ENCODE measurements at places on chromosomes 12 and 14.
A peak's percentile ranks its signal among the peaks of the same experiment; 100 is the strongest.

DNA sequence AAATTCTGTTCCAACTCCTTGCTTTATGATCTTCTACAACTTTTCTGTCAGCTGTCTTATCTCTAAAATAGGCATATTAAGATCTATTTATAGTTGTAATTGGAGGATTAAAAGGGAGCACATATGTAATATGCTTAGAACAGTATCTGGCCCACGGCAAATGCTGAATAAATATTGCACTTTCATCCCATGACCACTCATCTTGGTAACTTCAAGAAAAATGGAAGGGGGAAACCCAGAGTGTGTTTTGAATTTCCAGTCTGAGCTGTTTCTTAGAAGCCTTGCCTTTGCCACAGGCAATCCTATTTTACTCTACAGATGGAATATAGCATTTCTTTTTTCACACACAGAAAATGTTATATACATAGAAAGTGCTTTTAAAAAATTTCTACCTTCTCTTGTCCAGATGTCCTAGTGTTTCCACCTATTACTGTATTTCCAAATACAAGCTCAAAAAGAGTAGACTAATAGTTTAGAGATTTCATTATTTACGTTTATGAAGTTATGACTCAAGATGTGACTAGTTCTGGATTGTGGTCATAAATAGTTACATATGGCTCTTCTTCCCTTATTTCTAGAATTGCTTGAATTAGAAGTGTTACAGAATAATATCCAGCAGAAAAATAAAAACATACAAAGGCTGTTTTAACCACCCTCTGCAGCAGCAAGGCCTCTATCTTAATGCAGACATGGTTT, 6.2 kb upstream of the STXBP6 start:
- no peak overlapping the region for H3K4me3 ChIP-seq
- DNase-seq, result no peak
- no peaks in the 10 kb centered on the region for H3K36me3 ChIP-seq
- no peaks in the 10 kb centered on the region for H3K4me1 ChIP-seq
- H3K27ac ChIP-seq, result no peak overlapping the region

DNA sequence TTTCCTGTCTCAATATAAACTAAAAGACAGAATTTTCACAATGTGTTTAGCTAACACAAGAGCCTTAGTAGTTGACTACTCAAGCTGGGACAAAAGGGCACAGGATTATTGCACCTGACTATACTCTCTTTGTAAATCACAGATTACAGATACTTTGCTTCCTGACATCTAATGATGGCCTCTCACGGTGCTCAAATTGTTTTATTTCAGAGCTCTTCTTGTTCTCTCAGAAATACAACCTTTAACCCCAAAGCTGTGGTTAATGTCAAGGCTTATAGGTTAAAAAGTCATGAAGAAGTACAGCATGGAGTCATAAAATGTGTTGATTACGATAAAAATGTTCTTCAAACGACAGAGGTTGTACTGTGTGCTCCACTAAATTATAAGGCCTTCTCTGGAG, 89.9 kb upstream of the CPNE8 start:
- H3K36me3 ChIP-seq, result no peaks in the 10 kb centered on the region
- no peaks in the 10 kb centered on the region for H3K27me3 ChIP-seq
- no peak for DNase-seq
- H3K4me1 ChIP-seq, result no peaks in the 10 kb centered on the region
- H3K4me3 ChIP-seq, result no peak overlapping the region
- H3K27ac ChIP-seq, result no peak overlapping the region

- no peak overlapping the region for H3K27ac ChIP-seq
- H3K4me1 ChIP-seq, result no peaks in the 10 kb centered on the region
- no peak for DNase-seq
- H3K27me3 ChIP-seq, result no peaks in the 10 kb centered on the region
- no peak overlapping the region for H3K4me3 ChIP-seq
Measured at GRCh38 chr12:85872497-85873091, 1.5 kb upstream of the NTS start.

GRCh38 chr12:43858096-43858495, 22.2 kb downstream of the TMEM117 start:
- no peak overlapping the region for H3K4me3 ChIP-seq
- DNase-seq, result no peak
- H3K36me3 ChIP-seq, result no peaks in the 10 kb centered on the region
- no peak overlapping the region for H3K27ac ChIP-seq
- peaks cover 2% of the 10 kb centered on the region for H3K27me3 ChIP-seq

DNA sequence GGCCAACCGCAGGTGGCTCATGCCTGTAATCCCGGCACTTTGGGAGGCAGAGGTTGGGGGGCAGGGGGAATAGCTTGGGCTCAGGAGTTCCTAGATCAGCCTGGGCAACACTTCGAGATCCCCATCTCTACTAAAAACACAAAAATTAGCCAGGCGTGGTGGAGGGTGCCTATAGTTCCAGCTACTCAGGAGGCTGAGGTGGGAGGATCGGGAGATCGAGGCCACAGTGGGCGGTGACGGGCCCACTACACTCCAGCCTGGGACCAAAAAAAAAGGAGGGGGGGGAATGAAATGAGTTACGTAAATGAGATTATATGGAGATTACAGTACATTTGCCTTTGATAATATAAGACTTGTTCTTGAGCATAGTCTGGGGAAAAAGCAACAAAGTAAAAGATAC, 1.1 kb downstream of the RPAP3 start:
- peak overlapping the region; percentile 56 for H3K4me3 ChIP-seq
- H3K4me1 ChIP-seq, result peaks cover 27% of the 10 kb centered on the region
- no peaks in the 10 kb centered on the region for H3K36me3 ChIP-seq

- H3K27ac ChIP-seq, result no peak overlapping the region
- H3K4me1 ChIP-seq, result no peaks in the 10 kb centered on the region
- no peak overlapping the region for H3K4me3 ChIP-seq
- no peaks in the 10 kb centered on the region for H3K36me3 ChIP-seq
- H3K27me3 ChIP-seq, result no peaks in the 10 kb centered on the region
Measured at GRCh38 chr12:59023861-59024424, 103.6 kb upstream of the LRIG3 start.

DNA sequence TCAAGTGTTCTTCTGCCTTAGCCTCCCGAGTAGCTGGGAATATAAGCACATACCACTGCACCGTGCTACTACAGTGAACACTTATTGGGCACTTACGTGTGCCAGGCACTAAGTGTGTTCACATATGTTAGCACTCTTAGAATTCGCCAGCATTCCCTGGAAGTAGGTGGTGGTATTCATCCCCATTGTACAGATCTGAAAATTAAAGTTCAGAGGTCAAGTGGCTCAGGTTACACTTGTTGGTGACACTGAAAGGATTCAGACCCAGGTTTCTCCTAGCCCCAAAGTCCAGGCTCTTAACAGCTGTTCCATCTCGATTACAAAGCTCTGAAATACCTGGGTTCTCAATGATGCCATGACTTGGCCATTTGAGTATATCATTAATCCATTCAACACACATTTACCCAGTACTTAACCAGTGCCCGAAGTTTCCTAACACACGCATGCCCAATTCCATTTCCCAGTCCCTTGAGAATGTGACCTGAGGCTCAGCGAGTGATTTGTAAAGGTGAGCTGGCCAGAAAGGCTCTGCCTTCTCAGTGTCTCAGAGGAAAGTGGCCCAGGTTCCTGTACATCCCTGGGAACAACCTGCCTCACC, 4.8 kb downstream of the MVK start:
- H3K27me3 ChIP-seq, result no peaks in the 10 kb centered on the region
- peaks cover 22% of the 10 kb centered on the region for H3K36me3 ChIP-seq
- H3K4me3 ChIP-seq, result no peak overlapping the region

- no peak overlapping the region for H3K4me3 ChIP-seq
- H3K4me1 ChIP-seq, result no peaks in the 10 kb centered on the region
- no peak for DNase-seq
- no peak overlapping the region for H3K27ac ChIP-seq
- no peaks in the 10 kb centered on the region for H3K36me3 ChIP-seq
- H3K27me3 ChIP-seq, result peaks cover 3% of the 10 kb centered on the region
Measured at GRCh38 chr12:68281322-68282077, 28.1 kb upstream of the IL22 start.

DNA sequence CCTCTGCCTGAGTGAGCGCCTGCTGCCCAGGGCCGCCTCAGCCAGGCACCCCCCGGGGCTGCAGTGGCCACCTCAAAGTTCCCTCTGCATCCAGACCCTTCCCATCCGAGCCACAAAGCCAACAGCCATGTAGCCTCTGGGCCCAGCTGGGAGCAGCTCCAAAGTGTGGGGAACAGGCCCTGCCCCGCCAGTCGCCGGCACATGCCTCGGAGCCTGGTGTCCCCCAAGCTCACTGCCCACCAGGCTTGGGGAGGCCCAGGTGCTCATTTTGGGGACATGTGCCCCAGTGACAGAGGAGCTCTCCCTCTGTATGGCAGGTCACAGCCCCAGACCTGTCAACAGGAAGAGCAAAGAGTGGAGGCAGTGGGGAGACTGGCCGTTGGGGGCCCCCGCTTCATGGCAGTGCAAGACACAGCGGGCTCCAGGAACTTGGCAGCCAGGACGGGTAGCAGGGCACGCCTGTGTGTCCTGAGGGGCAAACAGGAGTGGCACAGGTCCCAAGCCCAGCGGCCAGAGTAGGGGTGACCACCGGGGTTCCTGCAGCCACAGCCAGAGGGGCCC, 29.9 kb downstream of the JAG2 start:
- H3K27me3 ChIP-seq, result peaks cover 11% of the 10 kb centered on the region
- no peaks in the 10 kb centered on the region for H3K4me1 ChIP-seq
- no peak overlapping the region for H3K27ac ChIP-seq
- H3K36me3 ChIP-seq, result no peaks in the 10 kb centered on the region
- H3K4me3 ChIP-seq, result no peak overlapping the region
- no peak for DNase-seq

GRCh38 chr14:46417066-46417465, 234.5 kb downstream of the RPL10L start:
- no peaks in the 10 kb centered on the region for H3K27me3 ChIP-seq
- no peaks in the 10 kb centered on the region for H3K36me3 ChIP-seq
- H3K27ac ChIP-seq, result no peak overlapping the region
- no peaks in the 10 kb centered on the region for H3K4me1 ChIP-seq
- DNase-seq, result no peak
- H3K4me3 ChIP-seq, result no peak overlapping the region

GRCh38 chr12:92359581-92360209, 214.0 kb upstream of the BTG1 start:
- DNase-seq, result no peak
- H3K36me3 ChIP-seq, result no peaks in the 10 kb centered on the region
- peak overlapping the region; percentile 61 for H3K27ac ChIP-seq
- no peak overlapping the region for H3K4me3 ChIP-seq
- no peaks in the 10 kb centered on the region for H3K27me3 ChIP-seq

GRCh38 chr12:122403115-122403770, 19.2 kb downstream of the CLIP1 start:
- H3K4me1 ChIP-seq, result peaks cover 13% of the 10 kb centered on the region
- no peak overlapping the region for H3K4me3 ChIP-seq
- H3K27ac ChIP-seq, result no peak overlapping the region
- no peaks in the 10 kb centered on the region for H3K27me3 ChIP-seq
- no peaks in the 10 kb centered on the region for H3K36me3 ChIP-seq

DNA sequence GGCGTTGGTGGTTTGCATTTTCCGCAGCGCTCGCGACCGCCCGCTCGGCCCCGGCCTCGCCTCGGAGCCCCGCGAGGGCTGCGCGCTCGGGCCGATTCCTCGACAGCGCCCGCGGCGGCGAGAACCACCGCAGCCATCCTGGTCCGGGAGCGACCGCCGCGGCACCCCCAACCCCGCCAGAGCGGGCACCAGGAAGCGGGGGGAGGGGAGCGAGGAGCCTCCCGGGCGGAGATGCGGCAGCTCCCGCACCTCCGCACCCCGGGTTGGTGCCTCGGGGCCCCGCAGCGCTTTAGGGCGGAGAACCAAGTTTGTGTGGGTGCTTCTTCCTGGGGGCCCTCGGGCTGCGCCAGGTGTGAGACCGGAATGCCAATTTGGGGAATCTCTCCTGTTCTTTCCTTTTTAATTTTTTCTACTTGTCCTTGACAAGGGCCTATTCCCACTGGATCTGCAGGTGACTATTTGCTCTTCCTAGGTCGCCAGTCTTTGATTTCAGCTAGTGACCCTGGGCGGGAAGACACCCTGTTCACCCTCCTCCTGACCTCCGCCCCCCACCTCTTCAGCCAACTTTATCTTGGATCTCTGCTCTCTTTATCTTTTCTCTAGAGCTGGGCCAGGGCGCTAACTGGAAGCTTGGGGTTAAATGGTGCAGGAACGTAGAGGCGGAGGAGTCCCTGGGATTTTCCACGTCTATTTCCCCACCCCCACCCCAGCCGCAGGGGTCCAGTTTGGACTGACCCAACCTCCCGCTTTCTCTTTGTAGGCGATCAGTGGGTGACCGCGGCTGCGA, at the start of gene SOCS2:
TSS of gene SOCS2 (plus strand) at position 751 of the 787 bp plus-strand sequence. CDS start 223 bp downstream, outside the sequence.
- H3K4me3 ChIP-seq, result peak within 1 kb of the TSS; percentile 97
- no peaks in the 10 kb centered on the region for H3K36me3 ChIP-seq
- H3K27me3 ChIP-seq, result no peaks in the 10 kb centered on the region
- peak; percentile 6 for DNase-seq
- H3K27ac ChIP-seq, result peak within 1 kb of the TSS; percentile 65
- peaks cover 8% of the 10 kb centered on the region for H3K4me1 ChIP-seq

DNA sequence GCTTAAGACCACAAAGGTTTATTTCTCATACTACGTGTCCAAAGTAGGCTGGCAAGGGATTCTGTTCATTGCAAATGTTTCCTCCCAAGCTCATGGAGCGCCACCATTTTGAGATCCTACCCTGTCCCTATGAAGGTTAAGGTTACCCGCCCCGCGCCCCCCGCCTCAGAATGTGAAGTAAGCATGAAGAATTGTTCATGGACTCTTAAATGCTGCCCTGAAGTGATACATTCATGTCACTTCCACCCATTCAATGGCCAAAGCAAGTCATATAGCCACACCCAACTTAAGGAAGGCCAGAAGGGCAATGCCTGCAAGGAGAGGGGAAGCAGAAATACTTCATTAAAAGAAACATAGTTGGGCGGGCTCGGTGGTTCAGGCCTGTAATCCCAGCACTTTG, 4.2 kb downstream of the TMEM253 start:
- no peak overlapping the region for H3K4me3 ChIP-seq
- H3K27ac ChIP-seq, result peak overlapping the region; percentile 98
- peaks cover 5% of the 10 kb centered on the region for H3K4me1 ChIP-seq
- DNase-seq, result no peak
- H3K36me3 ChIP-seq, result no peaks in the 10 kb centered on the region

DNA sequence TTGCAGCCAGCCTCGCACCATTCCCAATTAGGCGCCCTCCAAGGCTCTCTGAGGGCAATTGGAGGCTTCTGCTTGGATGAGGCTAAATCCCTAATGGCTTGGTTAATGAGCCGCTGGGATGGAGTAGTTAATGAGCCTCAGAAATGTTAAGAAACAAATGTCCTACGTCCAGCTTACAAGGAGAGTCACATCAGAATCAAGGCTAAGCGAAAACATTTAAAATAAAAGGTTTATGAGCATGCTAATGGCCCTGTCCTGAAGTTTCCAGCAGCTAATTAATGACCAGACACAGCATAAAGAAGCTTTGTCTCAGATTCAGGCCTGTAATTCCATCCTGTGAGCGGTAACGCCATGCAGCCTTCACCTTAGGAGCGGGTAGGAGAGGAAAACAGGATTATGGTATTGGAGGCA, 200.7 kb upstream of the BCL2L14 start:
- no peak for DNase-seq
- H3K4me1 ChIP-seq, result no peaks in the 10 kb centered on the region
- no peak overlapping the region for H3K27ac ChIP-seq
- no peaks in the 10 kb centered on the region for H3K27me3 ChIP-seq

Data from T-cell (primary cell).